ENCODE measurements at places on chromosomes 2 and 18. TPM values are rescaled to one million over a fixed set of nuclear protein-coding genes. Genes with fewer than 3 reads are reported as not detected.

The AMER3 gene
- total RNA-seq: not detected

The OTOS gene
- total RNA-seq: not detected

The STEAP3 gene
- total RNA-seq: not detected

The LAMA3 gene
- 1.6 TPM for total RNA-seq

The RAB31 gene
- total RNA-seq: not detected

All from OCI-LY7 (cell line).